Fibroblast of skin of right biceps (primary cell): ENCODE measurements at places on chromosomes 7 and 10.
A peak's percentile ranks its signal among the peaks of the same experiment; 100 is the strongest.

- no peak for DNase-seq
Observed at GRCh38 chr10:110429301-110429700, 68.4 kb upstream of the DUSP5 start.

DNA sequence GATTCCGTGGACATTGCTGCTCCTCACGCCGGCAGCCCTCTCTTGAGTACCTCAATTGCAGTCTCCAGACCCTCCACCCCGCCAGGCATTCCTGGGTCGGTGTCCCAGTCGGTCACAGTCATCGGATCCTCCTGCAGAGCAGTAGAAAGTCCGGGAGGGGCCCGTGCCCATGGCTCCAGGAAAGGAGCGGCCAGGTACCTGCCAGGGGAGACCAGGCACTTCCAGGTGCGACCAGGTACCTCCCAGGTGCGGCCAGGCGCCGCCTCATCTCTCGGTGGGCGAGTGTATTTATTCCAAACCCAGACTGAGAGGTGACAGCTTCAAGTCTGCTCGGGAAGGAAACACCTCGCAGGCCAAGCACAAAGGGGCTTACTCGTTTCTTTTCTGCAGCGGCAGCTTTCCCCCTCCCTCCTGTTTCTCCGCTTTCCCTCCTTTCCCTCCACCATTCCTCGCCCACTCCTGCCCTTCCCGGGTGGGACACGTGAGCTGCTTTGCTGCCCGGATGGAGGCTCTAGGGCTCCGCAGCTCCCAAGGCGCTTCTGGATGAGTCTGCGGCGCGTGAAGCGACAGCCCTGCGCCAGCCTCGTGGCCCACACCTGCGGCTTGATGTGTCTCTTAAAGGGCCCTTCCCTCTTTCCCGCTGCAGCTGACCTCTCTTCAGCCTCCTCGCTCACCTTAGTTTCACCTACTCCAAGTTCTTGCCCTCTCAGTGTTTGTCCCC is 39.4 kb upstream of the AGK start:
- DNase-seq = no peak

- DNase-seq = peak; percentile 28
Observed at GRCh38 chr7:140478246-140479061, 851 bp downstream of the MKRN1 start.

GRCh38 chr7:70589590-70589989 is 542.4 kb upstream of the GALNT17 start:
- DNase-seq = no peak

GRCh38 chr7:147199868-147200267 is 1083.3 kb downstream of the CNTNAP2 start:
- DNase-seq = no peak

- DNase-seq = no peak
Observed at GRCh38 chr10:17891435-17891834, 60.3 kb upstream of the SLC39A12 start.

DNA sequence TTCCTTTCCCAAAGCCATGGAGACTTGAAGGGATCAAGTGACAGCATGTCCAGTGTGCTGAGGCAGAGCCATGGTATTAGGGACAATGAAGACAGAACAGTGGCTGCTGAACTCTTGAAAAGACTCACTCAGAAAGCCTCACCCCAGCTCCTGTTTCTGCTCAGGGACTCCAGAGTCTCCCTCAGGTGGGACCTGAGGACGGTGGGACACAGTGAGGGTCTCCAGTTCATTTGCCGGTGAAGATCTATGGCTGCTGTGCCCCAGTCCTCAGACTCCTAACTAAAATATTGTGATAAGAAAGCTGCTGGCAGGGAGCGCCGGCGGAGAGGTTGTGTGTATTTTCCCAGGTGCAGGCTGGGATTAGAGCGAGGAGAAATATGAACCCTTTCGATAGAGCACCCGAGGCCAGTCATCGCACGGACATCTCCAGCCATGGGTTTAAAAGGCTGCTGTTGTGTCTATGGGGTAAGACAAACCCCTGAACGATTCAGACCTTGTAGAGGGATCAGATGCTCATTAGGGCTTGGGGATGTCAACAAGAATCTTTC is 57.2 kb downstream of the C7orf25 start:
- DNase-seq = no peak

DNA sequence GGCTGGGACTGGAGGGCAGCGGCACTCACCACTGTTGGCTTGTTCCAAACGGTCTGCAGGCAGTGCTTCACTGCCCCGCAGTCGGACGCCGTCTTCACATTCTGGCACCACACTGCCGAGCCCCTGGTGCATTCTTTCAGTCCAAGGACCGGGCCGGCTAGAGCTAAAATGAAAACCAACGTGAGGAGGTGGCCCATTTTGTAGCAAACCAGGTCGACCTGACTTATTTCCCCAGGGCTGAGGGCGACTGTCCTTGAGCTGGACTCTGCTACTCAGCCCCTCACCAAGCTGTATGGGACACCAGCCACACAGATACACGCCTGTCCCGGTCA is 16.7 kb downstream of the PSAP start:
- DNase-seq = no peak

DNA sequence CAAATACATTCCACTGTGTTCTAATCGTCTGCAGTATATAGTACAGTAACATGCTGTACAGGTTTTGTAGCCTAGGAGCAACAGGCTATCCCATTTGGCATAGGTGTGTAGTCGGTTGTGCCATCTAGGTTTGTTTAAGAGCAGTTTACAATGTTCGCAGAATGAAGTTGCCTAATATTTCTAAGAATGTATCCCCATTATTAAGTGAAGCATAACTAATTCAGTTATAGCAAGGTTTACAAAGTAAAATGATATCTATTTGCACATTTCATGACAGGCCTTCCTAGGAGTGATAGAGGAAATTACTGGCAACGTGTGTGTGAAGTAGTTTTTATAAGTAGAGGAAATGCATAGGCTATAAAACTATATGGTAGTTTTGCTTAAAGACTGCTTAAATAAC is 4.0 kb downstream of the CREM start:
- no peak for DNase-seq

DNA sequence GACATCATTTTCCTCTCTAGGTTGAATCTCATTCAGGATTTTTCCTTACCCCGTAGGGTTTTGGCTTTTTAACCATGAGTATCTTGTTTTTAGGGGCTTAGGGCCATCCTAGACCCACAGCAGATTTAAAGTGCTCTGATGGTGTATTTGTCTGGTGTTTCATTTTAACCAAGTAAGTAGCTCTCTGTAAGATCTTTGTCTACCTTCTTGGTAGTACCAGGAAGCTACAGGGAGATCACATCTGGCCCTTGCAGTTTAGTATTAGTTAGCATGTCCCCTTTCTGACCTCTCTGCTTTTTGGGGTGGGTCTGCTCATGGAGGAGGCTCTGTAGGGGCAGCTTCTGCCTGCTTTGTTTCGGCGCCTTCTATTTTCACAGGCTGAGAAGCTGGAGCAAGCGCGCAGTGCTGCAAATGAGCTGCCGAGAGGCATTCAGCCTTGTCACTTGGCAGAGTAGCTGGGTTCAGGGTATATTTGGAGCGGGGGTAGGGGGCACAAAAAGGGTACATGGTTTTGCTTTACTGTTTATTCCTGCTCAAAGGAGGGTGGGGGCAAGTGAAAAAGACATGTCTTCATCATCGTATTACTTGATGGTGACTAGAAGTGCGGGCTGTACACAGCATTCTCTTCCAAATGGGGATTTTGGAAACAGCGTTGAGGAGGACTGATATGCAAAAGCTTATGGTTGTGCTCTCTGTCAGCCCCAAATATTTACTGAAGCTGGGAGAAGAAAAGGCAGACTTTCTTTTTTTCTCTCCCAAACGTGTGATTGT is 146.3 kb downstream of the CELF2 start:
- no peak for DNase-seq

DNA sequence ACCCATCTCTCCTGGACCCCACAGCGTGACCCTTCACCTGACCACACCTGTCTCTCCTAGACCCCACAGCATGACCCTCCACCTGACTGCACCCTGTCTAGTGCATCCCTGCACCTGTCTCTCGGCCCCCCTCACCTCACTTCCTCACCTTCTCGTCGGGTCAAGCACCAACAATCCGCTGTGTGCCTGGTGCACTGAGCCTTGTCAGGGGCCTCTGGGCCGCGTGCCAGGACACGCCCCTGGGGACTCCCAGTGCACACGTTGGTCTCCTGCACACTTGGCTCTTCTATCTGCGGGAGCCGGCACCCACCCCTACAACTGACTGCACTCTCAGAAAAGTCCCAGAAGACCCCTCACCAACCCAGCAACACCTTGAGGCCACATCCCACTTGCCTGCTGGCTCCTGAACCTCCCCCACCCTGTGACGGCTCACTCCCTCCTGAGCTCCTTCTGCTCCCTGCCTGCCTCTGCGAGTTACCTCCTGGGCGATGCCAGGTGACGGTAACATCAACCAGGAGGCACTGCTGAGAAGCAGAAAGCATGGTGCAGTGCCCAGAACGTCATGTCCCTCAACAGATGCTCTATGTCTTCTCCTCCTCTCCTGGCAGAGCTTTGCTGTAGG is 147.6 kb downstream of the DIP2C start:
- DNase-seq = no peak
